ENCODE measurements at places on chromosomes 13 and 19.

GRCh38 chr13:87131611-87132010, 539.6 kb upstream of the SLITRK5 start:
- no peak for DNase-seq

GRCh38 chr19:32811151-32811550, 58.4 kb downstream of the SLC7A9 start:
- no peak for DNase-seq

GRCh38 chr13:53560556-53560955, 531.9 kb downstream of the OLFM4 start:
- no peak for DNase-seq

DNA sequence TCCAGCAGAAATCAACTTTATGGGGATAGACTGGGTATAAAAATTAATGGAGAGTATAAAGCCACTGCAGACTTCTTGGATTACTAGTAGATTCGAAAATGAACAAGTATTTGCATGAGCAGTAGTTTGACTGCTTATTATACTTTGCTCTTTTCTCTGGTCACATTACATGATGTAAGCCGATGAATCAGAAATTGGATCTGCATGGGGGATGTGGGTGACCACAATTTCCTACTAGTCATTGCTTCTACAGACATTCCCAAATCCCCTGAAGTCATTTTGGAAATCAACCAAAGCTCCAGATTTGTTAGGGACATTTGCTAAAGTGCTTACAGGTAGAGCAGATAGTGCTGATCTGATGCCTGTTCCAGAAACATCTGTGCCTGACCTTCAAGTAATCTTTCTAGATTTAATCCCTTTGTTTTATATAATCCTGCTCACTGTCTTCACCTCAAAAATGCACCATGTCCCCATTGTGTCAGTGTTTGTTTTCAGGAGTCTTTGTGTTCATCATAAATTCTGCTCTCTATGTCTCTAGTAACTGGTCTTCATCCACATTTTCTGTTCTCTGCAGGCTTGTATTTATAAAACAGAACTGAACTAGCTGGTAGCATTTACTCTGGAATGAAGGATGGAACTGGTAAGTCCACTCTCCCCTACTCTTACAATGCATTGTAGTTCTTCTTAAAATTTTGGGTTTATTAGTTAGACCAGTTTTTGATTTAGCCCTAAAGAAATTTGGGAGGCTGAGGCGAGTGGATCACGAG, 201.5 kb upstream of the CSNK1A1L start:
- no peak for DNase-seq

DNA sequence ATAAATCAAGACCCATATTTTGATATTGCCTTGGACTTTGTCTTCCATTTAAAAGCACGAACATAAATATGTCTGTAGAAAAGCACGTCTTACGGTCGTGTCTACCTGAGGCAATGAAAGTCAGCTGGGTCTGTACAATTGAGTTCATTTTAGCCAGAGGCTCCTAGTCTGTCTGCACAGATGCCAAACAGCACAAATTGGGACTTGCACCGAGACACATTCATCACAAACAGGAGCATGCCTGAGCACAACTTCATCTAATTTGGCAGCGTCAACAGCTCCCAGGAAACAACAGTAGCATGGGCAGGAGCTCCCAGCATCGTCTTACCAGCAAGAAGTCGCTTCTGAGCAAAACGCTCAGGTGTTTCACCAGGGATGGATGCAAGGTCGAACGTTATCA, 687.0 kb downstream of the EFNB2 start:
- no peak for DNase-seq

DNA sequence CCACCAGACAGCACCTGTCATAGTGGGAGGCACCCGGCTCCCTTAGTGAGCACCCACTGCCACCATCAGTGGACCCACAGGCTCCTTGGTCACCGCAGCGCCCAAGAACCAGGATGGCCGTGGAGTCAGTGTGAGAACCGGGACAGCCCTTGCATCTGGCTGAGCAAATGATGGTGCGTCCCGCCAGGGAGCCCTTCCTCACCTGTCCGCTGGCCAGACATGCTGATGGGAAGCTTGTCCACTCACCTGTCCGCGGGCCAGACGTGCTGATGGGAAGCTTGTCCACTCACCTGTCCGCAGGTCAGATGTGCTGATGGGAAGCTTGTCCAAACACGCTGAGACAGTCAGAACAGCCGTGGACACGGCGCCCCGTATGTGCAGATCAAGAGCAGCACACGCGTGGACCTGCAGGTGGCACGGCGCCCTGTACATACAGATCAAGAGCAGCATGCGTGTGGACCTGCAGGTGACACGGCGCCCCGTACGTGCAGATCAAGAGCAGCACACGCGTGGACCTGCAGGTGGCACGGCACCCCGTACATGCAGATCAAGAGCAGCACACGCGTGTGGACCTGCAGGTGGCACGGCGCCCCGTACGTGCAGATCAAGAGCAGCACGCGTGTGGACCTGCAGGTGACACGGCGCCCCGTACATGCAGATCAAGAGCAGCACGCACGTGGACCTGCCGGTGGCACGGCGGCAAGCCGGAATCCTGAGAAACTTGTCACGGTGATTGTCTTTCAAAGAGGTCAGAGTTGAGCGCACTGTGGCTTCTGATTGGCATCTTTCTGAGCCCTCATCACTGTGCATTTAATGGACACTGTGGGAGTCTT, 40.7 kb upstream of the DCUN1D2 start:
- no peak for DNase-seq

DNA sequence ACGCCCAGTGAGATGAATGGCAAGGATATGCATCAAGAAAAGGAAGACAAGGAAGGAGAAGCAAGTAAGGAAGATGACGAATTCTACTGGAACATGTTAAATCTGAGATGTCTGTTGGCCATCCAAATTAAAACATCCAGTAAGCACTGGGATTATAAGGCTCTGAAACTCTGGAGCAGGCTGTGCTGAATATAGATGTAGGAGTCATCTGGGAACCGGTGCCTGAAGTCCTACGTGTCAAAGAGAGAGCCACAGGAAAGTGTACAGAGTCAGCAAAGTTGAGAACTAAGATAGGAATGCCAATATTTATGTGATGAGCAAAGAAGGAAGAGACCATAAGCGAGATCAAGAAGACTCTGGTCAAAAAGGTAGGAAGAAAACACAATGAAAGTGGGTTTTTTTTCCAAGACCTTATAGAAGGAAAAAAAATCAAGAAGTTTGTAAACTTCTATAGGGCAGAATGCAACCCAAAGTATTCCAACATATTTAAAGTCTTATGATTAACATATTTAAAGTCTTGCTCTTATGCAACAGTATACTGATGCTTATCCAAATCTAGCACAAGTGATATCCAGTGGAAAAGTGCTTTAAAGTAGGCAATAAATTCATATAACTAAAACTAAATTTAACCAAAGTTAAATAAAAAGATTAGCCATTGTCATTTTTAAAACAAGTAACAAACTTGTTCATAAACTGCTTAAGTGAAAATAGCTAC, 51.2 kb upstream of the EEF1AKMT1 start:
- DNase-seq, result no peak

DNA sequence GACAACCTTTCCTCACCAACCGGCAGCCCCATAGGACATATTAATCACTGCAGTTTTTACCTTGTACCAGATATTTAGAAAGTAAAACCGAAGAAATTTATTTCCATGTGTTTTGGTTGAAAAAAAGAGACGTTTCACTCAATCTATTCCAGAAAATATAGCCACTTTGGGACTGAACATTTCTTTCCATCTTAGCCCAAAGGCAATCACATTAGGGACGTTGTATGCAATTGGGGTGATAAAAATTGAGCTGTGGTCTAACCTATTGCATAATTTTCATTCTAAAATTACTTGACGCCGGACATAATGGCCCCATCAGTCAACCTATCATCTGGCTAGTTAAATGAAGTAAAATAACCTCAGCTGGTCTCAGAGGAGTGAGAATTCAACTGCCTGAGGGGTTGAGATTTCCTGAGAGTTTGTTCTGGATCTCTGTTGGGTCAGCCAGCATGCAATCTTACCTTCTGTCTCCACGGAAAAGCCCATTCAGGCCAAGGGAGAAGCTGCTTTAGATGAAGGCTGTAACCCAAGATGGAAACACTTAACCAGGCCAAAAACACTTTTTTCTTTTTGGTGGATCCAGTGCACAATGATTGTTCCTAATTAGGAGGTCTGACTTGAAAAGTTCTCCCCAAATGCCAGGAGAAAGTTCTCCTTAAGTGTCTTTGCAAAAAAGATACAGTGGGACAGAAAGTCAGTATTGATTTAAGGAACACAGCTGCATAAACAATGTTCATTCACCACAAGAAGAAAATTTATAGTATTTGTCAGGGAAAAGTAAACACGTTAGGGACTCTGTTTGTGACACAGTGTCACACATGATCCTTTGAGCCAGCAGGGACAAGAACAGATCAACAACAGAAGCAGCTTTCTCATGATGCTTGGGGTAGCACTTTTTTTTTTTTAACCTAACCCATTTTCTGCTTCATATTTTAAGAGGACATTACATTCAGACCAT, 34.1 kb downstream of the DLEU7 start:
- DNase-seq, result no peak

- no peak for DNase-seq
These were observed 36.1 kb downstream of the CRTC1 start for GRCh38 chr19:18719541-18719940.

- DNase-seq, result no peak
These were observed at the start of gene BTBD2 for GRCh38 chr19:2015608-2015950. TSS of gene BTBD2 (minus strand) at chr19:2015714. CDS start at chr19:2015703, 11 bp downstream.

- no peak for DNase-seq
These were observed 2.6 kb downstream of the VMAC start for GRCh38 chr19:5907241-5907640.

DNA sequence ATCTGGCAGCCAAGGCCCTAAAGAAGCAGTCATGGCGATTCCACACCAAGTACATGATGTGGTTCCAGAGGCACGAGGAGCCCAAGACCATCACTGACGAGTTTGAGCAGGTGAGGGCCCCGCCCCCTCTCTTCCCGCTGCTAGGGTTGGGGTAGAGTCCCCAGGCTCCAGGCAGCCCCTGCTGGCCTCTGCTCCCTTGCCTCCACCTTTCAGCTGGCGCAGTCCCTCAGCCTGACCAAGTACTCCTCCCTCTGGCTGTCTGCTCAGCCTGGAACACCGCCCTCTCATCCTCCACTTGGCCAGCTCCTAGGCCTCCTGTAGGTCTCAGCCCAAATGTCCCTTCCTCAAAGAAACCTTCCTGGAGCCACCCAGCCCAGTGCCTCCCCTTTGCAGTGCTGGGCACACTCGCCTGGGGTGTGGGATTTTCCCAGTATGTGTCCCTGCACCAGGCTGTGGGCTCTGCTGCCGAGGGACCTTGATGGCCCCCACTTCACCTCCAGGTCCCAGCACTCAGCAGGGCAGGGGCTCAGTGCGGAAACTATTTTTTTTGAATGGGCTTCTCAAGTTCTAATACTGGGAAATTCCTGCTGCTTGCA, 5.7 kb downstream of the LENG1 start:
- no peak for DNase-seq

DNA sequence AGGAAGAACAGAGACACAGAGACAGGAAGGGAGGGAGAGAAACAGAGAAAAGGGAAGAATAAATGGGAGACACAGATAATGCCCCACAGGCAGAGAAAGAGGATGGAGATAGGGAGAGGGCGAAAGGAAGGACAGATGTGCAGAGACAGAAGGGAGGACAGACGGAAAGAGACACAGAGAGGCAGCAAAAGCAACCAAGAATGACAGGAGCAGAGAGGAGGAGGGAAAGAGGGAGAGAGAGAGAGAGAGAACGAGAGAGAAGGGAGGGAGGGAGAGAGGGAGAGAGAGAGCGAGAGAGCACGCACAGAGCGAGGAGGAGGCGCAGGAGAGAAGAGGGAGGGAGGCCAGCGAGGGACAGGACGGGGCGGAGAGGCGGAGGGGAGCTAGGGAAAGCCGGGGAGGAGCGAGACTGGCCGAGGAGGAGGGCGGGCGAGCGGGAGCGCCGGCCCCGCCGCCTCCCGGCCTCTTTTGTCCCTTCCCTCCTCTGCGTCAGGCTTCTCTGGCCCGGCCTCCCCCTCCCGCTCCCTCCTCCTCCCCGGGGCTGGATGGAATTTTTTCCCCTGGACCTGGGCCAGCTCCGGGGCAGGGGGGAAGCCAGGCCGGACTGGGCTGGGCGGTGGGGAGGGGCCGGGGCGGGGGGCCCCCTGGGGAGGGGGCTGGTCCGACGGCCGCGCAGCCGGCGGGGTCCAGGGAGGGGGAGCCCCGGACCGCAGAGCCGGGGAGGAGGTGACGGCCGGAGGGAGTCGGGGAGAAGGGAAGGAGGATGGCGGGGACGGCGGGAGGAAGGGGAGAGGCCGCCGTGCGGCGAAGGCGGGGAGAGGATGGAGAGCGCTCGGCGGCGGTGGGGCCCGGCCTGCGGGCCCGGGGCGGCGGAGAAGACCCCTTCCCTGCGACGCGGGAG, 4.2 kb upstream of the SPACA6 start:
- no peak for DNase-seq

DNA sequence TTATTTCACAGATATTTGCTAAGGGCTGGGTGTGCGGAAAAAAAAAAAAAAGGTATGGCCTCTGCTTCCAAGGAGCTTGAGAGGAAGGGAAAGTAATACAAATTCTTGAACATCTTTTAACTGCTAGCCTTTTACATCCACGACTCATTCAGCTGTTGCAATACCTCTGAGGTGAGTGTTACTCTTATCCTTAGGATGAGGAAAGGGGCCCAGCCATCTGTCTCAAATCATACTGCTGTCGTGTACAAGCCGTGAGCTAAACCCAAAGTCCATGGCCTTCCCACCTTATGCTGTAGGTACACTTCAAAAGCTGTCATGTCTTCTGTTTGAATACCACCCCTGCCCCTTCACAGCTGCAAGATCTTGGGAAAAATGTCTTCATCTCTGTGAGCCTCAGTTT, 146.8 kb downstream of the KCNRG start:
- DNase-seq, result no peak
